IMR-90 (cell line): ENCODE measurements at places on chromosomes 1 and 21. TPM values are rescaled to one million over a fixed set of nuclear protein-coding genes. Genes with fewer than 3 reads are reported as not detected.

CHRNB2 gene
- under 0.01 TPM in 1 of 2 replicates, not detected in the other for total RNA-seq

HSD11B1 gene
- total RNA-seq = 0.28 and 0.72 TPM in 2 replicates

GRCh38 chr1:211735208-211736170 lies 60.1 kb upstream of the NEK2 start:
- no peaks in the 10 kb centered on the region for H3K36me3 ChIP-seq
- DNase-seq = peak; percentile 81
- H3K27ac ChIP-seq = no peak overlapping the region
- H3K27me3 ChIP-seq = peaks cover 2% of the 10 kb centered on the region
- no peak overlapping the region for H3K4me3 ChIP-seq

- H3K4me3 ChIP-seq = no peak overlapping the region
- no peaks in the 10 kb centered on the region for H3K4me1 ChIP-seq
- H3K27me3 ChIP-seq = no peaks in the 10 kb centered on the region
- H3K36me3 ChIP-seq = no peaks in the 10 kb centered on the region
- DNase-seq = no peak
These were observed 554.8 kb upstream of the B3GALT2 start for GRCh38 chr1:193741228-193741627.

KIAA0040 gene
- under 0.01 and 0.18 TPM in 2 replicates for total RNA-seq

DNA sequence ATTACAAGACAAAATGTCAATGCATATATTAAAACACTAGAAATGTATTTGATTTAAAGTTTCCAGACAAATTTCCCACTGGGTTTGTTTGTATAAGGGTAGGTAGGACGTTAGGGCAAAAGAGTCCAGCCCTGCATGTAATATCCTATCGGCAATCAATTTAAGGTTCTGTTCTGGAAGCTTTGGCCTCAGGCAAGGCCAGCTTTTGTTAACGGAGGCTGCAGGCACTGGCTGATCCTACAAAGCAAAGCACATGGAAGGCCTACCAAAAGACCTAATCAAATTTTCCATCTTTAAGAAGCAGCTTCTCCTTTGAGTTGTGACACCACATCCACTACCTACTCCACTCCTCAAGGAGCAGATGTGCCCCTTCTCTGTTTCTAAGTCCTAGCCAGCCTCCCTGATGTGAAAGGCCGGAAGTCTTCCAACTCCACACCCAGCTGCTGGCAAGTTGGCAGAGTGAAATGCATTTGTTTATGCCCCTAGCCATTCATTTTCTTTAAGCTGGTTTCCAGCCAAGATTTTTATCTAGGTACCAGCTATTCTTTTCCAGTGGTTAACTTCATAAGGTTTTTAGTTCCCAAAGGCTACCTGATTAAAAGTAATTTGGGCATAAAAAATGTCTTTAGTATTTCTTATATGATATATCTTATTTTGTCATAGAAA lies 452.6 kb downstream of the PTBP2 start:
- H3K36me3 ChIP-seq = no peaks in the 10 kb centered on the region
- H3K4me1 ChIP-seq = no peaks in the 10 kb centered on the region
- no peak overlapping the region for H3K4me3 ChIP-seq
- H3K27me3 ChIP-seq = no peaks in the 10 kb centered on the region
- H3K27ac ChIP-seq = no peak overlapping the region

DNA sequence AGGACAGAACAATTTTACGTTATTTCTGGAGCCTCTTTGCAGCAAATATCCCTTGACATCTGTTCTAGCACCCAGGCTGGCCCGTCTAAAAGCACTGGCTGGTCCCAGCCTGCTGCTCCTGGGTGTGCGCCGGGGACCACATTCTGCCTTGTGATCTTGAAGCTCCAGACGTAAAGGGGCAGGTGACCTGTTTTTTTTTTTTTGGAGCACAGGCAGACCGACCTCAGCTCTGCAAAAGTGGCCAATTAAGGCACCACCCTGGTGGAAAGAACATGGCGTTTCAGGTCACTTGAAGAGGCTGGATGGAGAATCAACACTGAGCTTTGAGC lies 13.8 kb upstream of the CAMTA1 start:
- no peak for DNase-seq
- no peaks in the 10 kb centered on the region for H3K36me3 ChIP-seq
- peaks cover 9% of the 10 kb centered on the region for H3K27me3 ChIP-seq
- no peak overlapping the region for H3K4me3 ChIP-seq
- no peaks in the 10 kb centered on the region for H3K4me1 ChIP-seq

ANKRD35 gene
- total RNA-seq = 0.90 and 1.1 TPM in 2 replicates

GRCh38 chr1:232445361-232446106 lies 184.4 kb downstream of the SIPA1L2 start:
- no peaks in the 10 kb centered on the region for H3K27me3 ChIP-seq
- DNase-seq = peak; percentile 22
- no peaks in the 10 kb centered on the region for H3K4me1 ChIP-seq
- no peak overlapping the region for H3K4me3 ChIP-seq
- peaks cover 20% of the 10 kb centered on the region for H3K36me3 ChIP-seq

GRCh38 chr1:162291000-162291399 lies 85.7 kb downstream of the SPATA46 start:
- H3K36me3 ChIP-seq = no peaks in the 10 kb centered on the region
- peaks cover 5% of the 10 kb centered on the region for H3K27me3 ChIP-seq
- DNase-seq = no peak
- H3K4me3 ChIP-seq = no peak overlapping the region

SIK1 gene
- total RNA-seq = 0.54 and 0.83 TPM in 2 replicates

GRCh38 chr1:53294061-53294460 lies 33.8 kb downstream of the LRP8 start:
- no peak overlapping the region for H3K27ac ChIP-seq
- H3K36me3 ChIP-seq = peaks cover 2% of the 10 kb centered on the region; the same call in 1 of the 2 replicates
- peaks cover 13% of the 10 kb centered on the region for H3K4me1 ChIP-seq
- no peak overlapping the region for H3K4me3 ChIP-seq

DNA sequence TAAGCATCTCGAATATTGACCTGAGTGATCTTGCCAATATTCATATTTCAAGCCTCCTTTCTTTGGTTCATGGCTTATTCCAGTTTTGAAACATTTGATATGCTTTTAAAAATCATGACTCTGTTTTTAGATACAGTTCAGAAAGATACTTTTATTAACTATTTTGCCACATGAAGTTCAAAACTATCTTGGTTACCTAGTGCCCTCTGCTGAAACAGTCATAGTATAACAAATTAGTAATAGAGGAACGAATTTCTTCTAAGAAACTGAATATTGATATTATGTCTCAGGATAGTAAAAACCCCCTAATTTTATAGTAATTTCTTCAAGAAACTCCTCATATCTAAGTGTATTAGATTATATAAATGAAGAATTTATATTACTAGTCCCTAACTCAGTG lies 52.6 kb upstream of the RC3H1 start:
- H3K4me1 ChIP-seq = no peaks in the 10 kb centered on the region
- DNase-seq = peak; percentile 55
- H3K4me3 ChIP-seq = no peak overlapping the region
- no peaks in the 10 kb centered on the region for H3K27me3 ChIP-seq

- no peaks in the 10 kb centered on the region for H3K27me3 ChIP-seq
- no peak overlapping the region for H3K4me3 ChIP-seq
- no peaks in the 10 kb centered on the region for H3K4me1 ChIP-seq
- no peak overlapping the region for H3K27ac ChIP-seq
- no peaks in the 10 kb centered on the region for H3K36me3 ChIP-seq
These were observed 78.3 kb upstream of the KCTD3 start for GRCh38 chr1:215488850-215489249.

- DNase-seq = no peak
- no peak overlapping the region for H3K27ac ChIP-seq
- H3K27me3 ChIP-seq = no peaks in the 10 kb centered on the region
These were observed 26.7 kb upstream of the C8B start for GRCh38 chr1:56992318-56993125.

DPT gene
- not detected in 2 replicates for total RNA-seq

KCNE2 gene
- total RNA-seq = not detected in 2 replicates

GRCh38 chr1:93331412-93331811 lies 14.3 kb upstream of the DR1 start:
- peaks cover 10% of the 10 kb centered on the region for H3K4me1 ChIP-seq
- H3K27ac ChIP-seq = no peak overlapping the region
- H3K27me3 ChIP-seq = no peaks in the 10 kb centered on the region
- no peak overlapping the region for H3K4me3 ChIP-seq

- peaks cover 9% of the 10 kb centered on the region for H3K4me1 ChIP-seq
- H3K36me3 ChIP-seq = peaks cover 38% of the 10 kb centered on the region
- no peak for DNase-seq
These were observed 36.3 kb upstream of the MYOCOS start for GRCh38 chr1:171585715-171586114.

DNA sequence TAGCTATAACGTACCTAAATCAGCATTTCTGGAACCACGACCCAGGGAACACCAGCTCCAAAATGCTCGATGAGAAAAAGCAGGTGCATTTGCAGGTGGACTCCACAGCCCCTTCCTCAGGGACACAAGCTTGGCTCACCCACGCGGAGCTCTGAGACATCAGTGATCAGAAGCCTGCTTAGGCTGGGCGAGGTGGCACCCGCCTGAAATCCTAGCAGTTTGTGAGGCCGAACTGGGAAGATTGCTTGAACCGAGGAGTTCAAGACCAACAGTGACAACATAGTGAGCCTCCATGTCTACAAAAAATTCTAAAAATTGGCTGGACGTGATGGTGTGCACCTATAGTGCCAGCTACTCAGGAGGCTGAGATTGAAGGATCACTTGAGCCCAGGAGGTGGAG lies 2.5 kb upstream of the TSPEAR start:
- H3K27me3 ChIP-seq = peaks cover 71% of the 10 kb centered on the region
- H3K4me1 ChIP-seq = peaks cover 1% of the 10 kb centered on the region; the same call in 1 of the 2 replicates
- H3K4me3 ChIP-seq = no peak overlapping the region
- H3K36me3 ChIP-seq = no peaks in the 10 kb centered on the region

OLFM3 gene
- total RNA-seq = not detected in 2 replicates
